ENCODE measurements at places on chromosomes 11 and 22.

DNA sequence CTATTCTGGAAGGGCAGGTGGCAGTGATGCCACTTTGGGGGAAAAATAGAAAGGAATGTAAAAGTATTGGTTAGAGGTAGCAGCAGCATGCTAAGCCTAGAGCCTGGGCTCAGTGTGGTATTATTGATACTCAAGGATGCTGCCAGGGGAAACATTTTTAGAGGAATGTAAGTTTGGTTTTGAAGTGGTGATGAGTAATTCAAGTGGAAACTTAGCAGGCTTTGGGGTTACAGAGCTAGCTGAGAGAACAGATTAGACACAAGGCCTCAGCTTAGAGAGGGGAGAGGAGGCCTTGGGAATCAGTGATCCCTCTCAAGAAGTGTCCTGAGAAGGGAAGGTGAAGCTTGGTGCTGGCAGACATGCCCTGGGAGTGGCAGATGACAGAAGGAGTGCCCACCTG lies 32.9 kb upstream of the DDI1 start:
- no peak for DNase-seq

DNA sequence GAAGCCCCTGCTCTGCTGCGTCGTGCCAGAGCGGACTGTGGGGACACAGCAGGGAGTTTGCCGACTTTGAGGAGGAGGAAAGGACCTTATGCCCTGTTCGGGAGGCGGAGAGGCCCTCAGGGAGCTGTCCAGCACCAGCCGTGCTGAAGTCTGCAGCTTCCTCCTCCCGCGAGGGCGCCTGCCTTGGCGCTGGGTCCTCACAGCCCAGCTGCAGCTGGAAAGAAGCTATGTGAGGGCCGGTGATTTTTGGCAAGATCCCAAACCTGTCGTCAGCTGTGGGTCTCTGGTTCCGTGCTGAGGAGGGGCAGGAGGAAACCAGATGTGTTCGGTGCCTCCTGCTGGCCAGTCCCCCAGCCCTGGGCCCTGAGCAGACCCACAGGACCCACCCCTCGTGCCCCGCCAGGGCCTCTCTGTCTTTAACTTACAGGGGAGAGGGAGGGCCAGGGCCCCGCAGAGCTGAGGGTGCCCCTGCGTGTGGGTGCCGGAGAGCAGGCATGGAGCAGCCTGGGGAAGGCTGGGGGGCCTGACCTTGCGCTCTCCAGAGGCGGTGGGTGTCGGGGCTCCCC lies 12.0 kb downstream of the BRSK2 start:
- DNase-seq: no peak

DNA sequence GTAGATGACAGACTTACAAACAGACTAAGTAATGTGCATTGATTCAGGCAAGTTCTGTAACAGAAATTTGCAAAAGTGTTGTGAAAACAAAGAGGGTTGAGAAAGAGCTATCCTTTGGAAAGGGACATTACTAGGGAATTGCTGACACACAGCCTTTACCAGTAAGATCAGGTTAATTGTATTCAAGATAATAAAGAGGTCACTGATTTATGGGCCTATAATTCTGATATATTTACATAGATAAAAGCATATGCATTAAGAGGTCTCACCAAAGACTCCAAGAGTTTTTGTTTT lies 138.7 kb downstream of the MAML2 start:
- no peak for DNase-seq

DNA sequence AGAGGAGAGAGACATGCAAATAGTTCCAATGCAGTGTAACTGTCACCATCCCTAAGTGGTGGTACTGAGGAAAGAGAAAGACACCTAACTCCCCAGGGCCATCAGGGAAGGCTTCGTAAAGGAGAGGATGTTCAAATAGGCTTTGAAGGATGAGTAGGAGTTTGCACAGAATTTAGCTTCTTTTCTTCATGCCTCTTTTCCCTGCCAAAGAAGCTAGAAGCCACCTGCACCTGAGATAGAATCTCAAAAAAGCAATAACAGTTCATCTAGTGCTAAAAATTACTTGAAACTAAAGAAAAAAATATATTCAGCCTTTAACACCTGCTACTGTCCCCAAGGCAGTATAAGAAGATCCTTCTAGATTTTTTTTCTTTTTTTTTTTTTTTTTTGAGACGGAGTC lies 16.7 kb upstream of the XBP1 start:
- DNase-seq: no peak

DNA sequence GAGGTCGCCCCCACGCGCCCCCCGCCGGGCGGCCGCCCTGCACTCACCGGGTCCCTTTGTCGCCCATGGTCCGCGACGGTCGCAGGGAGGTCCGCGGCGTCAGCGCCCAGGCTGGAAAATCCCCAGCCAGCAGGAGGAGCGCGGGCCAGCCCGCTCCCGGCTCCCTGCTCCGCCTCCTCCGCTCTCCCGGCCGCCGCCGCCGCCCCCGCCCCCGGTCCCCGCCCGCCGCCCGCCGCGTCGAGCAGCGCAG lies at the start of gene ARRB1:
ARRB1 (minus strand) TSS at position 121 of the 250 bp plus-strand sequence; CDS start at position 67, 54 bp downstream.
- DNase-seq: no peak

DNA sequence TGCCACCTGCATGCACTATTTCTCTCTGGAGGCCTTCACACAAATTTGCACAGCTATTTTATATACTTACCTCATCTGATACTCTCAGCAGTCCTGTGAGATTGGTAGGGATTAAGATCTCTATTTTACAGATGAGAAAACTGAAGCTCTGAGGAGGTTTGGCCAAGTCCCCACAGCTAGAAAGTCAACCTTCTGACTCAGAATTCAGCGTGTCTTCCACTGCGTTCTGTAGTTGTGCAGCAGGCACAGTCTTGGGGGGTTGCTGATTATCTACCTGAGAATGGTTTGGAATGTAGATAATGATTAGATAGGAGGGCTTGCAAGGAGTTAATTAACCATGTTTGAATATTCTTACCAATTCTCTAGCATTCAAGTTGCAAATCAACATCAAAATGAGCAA lies 2.5 kb upstream of the SORL1 start:
- DNase-seq: no peak

GRCh38 chr11:128825050-128825784 lies 41.9 kb downstream of the KCNJ1 start:
- no peak for DNase-seq

GRCh38 chr11:120827820-120828219 lies 196.1 kb upstream of the TBCEL start:
- no peak for DNase-seq

GRCh38 chr22:42626951-42627625 lies 12.4 kb upstream of the POLDIP3 start:
- no peak for DNase-seq

GRCh38 chr22:44025171-44026065 lies 1.3 kb downstream of the PARVB start:
- DNase-seq: no peak

DNA sequence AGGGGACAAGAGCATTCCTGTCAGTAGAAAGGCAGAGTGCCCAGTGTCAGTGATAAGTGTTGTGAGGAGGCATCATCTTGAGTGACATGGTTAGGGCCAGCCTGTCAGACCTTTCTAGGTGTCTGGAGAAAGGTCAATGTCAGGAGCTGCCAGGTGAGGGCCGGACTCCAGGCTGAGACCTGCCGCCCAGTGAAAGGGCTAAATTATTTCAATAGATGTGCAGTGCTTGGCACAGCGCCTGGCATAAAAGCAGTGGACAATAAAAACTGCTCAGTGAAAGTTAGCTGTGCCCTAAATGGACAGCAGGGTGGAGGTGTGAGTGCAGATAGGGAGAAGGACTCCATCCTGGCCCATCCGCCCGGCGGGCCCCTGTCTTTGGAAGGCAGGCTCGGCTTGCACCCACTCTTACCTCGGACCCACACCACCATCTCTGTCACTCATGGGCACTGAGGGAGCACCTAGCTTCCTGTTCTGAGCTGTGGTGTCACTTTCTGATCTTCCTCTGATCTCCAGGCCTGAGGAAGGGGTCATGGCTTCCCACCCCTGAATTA lies 23.5 kb upstream of the WNT11 start:
- DNase-seq: no peak

GRCh38 chr22:30327864-30328345 lies 1.2 kb upstream of the TBC1D10A start:
- DNase-seq: no peak

- no peak for DNase-seq
Measured at GRCh38 chr11:134441706-134442105, 29.7 kb upstream of the B3GAT1 start.

- DNase-seq: no peak
Measured at GRCh38 chr11:6681949-6682348, 1.2 kb downstream of the MRPL17 start.

- no peak for DNase-seq
Measured at GRCh38 chr11:16179676-16180075, 176.7 kb downstream of the SOX6 start.

GRCh38 chr11:26073646-26074045 lies 258.3 kb upstream of the ANO3 start:
- DNase-seq: no peak

- DNase-seq: no peak
Measured at GRCh38 chr11:64249038-64249437, 2.3 kb upstream of the PLCB3 start.

- no peak for DNase-seq
Measured at GRCh38 chr11:2409126-2409525, 8.6 kb downstream of the TSSC4 start.

DNA sequence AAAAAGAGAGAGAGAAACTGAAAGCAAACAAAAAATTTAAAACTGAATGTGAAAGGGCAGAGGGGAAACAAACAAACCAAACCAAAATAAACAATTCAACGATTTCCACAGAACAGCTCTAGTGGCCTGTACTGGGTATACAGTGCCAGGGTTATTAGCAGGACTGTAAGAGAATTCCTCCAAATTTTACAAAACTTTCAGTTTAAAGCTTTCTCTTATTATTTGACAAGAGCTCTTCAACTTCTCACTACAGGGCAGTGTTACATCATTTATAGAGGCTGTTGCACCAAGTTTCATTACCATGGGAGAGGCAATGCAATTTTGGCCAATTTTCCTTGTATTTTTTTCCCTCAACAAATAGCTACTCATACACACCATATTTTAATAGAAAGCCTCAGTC lies 44.3 kb upstream of the CLPB start:
- DNase-seq: no peak

- DNase-seq: no peak
Measured at GRCh38 chr11:16825968-16826367, 87.5 kb downstream of the C11orf58 start.

DNA sequence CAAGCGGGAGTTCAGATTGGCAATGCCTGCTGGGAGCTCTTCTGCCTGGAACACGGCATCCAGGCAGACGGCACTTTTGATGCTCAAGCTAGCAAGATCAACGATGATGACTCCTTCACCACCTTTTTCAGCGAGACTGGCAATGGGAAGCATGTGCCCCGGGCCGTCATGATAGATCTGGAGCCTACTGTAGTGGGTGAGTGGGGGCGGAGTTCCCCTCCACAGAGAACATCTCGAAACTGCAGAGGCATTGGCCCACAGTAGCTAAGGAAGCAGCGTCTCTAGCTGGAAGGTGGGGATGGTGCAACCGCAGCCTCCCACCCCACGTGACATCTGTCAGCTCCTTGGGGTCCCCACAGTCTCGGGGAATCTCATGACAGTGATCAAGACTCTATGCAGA lies 10.9 kb downstream of the TUBA8 start:
- DNase-seq: no peak

DNA sequence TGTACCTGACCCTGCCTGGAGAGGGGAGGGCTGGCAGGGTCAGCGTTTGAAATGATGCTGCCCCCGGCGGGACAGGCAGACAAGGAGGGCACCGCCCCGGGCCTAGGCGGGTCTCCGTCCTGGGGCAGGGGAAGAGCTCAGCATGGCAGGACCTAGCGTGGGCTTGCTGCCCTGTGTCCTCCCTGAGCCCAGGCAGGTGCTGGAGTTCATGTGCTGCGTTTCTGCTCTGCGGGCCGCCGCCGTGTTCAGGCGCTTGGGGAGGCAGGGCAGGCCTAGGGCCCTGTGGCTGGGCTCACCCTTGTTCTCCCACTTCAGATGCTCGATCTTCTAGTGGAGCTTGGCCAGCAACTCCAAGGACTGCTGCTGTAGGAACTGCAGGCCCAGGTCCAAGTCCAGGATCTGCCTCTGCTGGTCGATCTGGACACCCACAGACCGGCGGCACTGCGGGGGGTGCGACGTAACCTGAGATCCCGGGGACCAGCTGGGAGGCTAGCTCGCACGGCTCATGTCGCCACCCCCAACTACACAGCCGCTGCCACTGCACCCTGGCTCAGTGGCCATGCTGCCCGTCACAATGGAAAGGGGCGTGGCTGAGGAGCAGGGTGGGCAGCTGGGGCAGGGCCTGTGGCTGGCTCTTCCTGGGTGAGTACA lies 84.4 kb downstream of the MED15 start:
- no peak for DNase-seq

Data from effector CD8-positive, alpha-beta T cell (primary cell).